ENCODE measurements at places on chromosomes 2 and 18. TPM values are rescaled to one million over a fixed set of nuclear protein-coding genes. Genes with fewer than 3 reads are reported as not detected.
A peak's percentile ranks its signal among the peaks of the same experiment; 100 is the strongest.

- DNase-seq: no peak
Observed at GRCh38 chr2:44671916-44672315, 269.6 kb upstream of the SIX3 start.

- DNase-seq: no peak
Observed at GRCh38 chr2:23617167-23617810, 232.3 kb downstream of the KLHL29 start.

MATN3 gene
- total RNA-seq: 0.80 TPM

FOXI3 gene
- not detected for total RNA-seq

GRCh38 chr2:74819702-74820101 is 14.2 kb upstream of the HK2 start:
- peak; percentile 21 for DNase-seq

- no peak for DNase-seq
Observed at GRCh38 chr2:88880441-88880953, 189.0 kb downstream of the RPIA start.

DNA sequence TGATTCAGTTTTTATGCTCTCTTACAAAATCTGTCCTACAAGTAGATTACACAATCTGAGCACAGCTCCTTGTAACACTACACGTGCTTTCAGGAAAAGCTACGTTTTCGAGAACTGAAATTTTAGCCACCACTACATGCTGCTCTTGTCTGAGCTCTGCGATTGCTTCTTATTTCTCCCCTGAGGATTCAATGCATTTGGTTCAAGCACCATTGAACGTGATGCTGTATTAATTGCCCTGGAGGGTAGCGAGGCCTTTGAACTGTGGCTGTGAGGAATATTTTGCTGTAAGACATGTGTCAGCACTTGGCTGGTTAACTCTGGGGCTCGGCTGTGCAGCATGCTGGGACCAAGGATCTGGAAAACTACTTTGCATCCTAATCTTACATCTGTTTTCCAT is 405.8 kb downstream of the EPHA4 start:
- no peak for DNase-seq

GRCh38 chr2:183807870-183808269 is 683.6 kb downstream of the NUP35 start:
- no peak for DNase-seq

CYS1 gene
- 56.4 TPM for total RNA-seq

CFC1B gene
- not detected for total RNA-seq

GRCh38 chr2:170707821-170708795 is 7.0 kb upstream of the SP5 start:
- peak; percentile 70 for DNase-seq

SIGLEC15 gene
- not detected for total RNA-seq

- no peak for DNase-seq
Observed at GRCh38 chr18:8367217-8367988, 241.8 kb upstream of the RAB12 start.

DNA sequence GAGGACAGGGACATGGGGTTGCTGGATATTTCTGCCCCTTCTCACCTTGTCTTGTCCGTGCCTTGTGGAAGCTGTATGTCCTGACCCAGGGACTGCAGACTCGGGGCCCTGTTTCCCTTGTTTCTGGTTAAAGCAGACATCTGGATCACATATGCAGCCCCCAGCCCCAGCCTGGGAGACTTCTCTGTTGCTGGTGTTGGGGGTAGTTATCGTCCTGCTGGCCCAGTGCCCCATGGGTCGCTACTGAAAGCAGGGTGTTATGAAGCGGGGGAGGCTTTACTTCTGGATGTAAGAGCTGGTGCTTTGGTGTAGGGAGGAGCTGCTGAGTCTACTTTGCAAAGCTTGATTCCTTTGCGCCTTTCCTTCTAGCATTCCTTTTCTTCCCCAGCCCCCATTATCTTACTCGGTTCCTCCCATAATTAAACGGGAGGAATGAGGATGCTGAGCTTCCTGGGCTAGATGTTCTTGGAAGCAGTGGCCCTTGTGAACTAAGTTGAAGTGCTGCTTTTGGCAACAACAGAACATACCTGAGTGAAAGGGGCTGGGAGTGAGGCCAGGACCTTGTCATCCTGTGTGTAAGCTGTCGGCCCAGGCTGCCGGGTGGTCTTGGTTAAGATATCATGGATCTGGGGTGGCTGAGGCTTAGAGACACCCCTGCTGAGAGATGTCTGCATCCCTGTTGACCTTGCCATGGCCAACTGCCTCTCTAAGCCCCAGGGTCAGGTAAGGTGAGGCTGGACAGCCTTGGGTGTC is 3.4 kb downstream of the TET3 start:
- no peak for DNase-seq

DNA sequence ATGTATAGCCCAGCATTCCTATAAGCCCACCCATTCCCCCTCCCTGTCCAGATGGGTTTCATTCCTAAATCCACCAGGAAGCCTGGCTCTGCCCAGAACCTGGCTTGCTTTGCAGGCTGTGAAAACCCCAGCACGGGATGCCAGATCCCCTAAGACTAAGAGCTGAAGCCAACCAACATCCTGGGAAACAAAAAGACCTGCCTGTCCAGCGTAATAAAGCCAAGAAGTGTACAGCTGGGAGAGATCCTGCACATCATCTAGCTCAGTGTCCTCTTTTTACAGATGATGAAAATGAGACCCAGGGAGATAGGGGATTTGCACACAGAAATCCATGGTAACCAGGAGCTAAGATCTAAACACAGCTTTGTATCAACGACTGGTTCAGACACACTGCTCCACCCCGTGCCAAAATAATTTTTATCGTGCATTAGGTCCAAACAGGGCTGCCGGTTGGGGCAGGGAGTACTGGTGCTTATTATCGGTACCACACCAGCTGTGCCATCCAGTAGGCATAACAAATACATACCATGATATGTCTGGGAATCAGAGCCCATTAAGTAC is 2.9 kb downstream of the RND3 start:
- no peak for DNase-seq

UNC80 gene
- 0.17 TPM for total RNA-seq

- DNase-seq: no peak
Observed at GRCh38 chr2:190267302-190267701, 52.3 kb downstream of the HIBCH start.

GRCh38 chr2:190340369-190340768 is 3.0 kb upstream of the INPP1 start:
- DNase-seq: no peak

DNA sequence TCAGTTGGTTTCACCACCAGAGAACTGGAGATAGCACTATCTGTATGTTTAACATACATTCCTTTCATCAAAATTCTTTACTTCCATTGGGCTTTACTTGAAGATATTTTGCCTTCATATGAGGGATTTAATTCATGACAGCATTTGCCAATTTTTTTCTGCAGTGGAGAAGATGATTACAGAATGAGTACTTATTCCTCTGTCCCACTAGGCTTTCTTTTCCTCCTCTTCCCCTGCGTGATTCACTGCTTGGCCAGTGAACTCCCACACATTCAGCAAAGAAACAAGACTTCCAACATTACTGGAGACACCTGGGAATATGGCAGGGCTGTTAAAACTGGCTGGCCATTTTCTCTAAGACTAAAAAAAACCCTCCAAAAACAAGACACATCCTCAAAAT is 425.8 kb upstream of the KCNH7 start:
- no peak for DNase-seq

GPR35 gene
- 4.0 TPM for total RNA-seq

ST3GAL5 gene
- total RNA-seq: 20.7 TPM

CXCR1 gene
- total RNA-seq: 4.0 TPM

DNA sequence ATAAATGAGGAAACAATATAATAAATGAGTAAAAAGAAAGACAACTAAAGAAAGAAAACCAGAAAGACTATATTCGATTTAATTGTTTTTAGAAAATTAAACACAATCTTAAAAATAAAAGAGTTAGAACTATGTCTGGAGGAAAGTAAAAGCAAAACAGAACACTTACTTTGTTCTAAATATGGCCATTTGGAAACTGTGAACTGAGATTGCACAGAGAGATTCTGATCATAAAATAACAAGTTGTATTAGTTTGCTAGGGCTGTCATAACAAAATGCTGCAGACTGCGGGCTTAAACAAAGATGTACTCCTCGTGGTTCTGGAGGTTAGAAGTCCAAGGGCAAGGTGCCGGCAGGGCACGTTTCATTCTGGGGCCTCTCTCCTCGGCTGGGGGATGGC is 128.1 kb upstream of the AQP4 start:
- DNase-seq: no peak

NMS gene
- total RNA-seq: not detected

- no peak for DNase-seq
Observed at GRCh38 chr2:238381341-238382115, 45.2 kb upstream of the ASB1 start.

APOB gene
- total RNA-seq: 4.4 TPM

DNA sequence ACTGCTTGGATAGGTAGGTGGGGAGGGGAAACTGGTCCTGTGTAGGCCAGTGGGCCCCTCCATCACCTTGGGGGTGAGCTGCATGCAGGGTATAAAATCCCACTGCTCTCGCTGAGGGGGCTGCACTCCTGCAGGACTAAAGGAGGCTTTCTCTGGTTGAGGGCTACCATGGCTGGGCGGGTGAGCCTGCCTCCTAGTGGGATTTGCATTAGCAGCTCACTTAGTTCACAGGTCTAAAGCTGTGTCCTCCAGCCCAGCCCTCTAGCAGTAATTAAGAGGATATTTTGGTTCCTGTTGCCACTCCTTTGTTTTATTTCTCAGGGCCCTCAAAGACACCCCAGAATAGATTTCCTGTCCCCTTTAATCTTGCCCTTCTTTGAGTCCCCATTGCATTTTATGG is 24.6 kb downstream of the TMEM127 start:
- DNase-seq: no peak

AMER3 gene
- total RNA-seq: not detected

DNA sequence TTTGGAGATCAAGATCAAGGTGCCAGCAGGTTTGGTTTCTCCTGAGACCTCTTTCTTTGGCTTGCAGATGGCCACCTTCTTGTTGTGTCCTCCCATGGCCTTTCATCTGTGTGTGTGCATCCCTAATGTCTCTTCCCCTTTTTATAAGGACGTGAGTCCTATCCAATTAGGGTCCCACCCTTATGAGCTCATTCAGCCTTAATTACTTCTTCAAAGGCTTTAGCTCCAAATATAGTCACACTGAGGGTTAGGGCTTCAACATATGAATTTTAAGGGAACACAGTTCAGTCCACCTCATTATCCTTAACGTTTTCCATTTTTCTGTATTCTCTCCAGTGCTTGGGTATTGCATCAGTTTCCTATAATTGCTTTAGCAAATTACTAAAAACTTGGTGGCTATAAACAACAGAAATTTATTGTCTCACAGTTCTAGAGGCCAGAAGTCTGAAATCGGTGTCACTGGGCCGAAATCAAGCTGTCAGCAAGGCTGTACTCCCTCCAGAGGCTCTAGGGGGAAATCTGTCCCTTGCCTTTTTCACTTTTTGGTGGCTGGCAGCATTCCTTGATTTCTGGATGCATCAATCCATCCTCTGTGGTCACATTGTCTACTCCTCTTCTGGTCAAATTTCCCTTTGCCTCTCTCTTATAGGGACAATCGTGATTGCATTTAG is 34.1 kb downstream of the CDC42EP3 start:
- no peak for DNase-seq

DNA sequence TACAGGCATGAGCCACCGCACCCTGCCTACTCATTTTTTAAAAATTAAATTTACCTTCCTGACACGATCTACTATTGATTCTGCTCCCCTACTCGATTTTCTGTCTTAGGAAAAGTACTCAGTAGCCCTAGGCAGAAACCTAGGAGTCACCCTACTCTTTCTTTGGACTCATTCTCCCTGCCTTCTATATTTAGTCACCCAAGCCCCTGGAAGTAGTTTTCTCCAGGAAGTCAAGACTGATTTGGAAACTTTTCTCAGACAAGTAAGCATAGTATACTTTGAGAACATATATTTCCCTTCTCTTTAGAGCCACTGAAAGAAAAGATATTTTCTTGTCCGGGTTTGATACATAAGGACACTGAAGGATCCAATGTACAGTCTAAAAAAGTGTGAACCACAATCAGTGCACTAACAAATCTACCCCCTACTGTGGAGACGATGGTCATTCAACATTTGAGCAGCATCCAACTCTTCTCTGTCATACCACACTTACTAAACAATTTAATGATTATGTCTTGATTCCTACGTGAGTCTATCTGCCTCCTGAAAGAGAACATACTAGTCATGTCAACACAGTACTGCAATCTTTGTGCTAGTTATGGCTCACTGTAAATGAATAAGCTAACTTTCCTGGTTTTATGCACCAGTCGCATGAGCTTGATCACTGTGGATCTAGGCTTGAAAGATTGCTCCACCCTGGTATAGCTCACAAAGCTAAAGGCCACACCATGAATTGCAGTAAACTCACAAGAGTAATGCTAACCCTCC is 19.8 kb downstream of the YWHAQ start:
- DNase-seq: no peak

DNA sequence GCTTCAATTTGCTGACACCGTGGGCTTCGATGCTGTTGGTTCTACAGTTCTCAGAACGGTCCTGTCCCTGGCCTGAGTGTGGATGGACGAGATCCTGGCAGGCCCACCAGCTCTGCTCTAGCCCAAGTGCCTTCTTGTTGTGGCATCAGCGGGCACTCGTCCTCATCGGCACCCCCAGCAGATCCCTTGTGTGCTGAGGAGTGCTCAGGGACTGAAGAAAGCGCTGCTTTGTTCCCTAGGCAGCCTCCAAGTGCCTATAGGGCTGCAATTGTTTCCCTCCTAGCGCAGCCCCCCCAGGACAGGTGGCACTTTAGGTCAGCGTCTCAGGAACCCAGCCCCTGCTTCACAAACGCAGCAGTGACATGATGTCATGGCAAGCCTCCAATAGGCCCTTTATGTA is 217.7 kb downstream of the AGAP1 start:
- DNase-seq: no peak

TMEM247 gene
- total RNA-seq: not detected

- DNase-seq: no peak
Observed at GRCh38 chr2:105917226-105917625, 172.5 kb downstream of the NCK2 start.

DNA sequence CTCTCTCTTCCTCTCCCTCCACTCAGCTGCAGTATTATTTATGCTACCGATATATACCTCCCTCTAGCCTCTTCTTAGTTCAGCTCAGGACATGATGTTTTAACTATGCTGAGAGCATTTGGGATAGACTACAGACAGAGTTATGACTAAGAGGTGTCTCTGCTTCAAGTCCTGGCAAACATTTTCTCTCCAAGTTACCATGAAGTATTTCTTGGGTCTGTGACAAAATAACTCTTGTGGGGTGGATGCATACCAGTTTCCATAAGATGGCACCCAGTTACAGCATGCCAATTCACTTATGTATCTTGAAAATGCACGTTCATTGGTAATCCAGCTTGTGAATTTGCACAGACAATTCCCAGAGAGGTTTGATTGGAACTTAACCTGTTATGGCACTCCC is 737.6 kb downstream of the SLC4A3 start:
- DNase-seq: no peak

- no peak for DNase-seq
Observed at GRCh38 chr2:239131521-239131920, 269.3 kb downstream of the HDAC4 start.

SLC4A5 gene
- 1.2 TPM for total RNA-seq

All from esophagus muscularis mucosa (tissue), 4 donors.